ENCODE measurements at places on chromosomes 2 and 18.

DNA sequence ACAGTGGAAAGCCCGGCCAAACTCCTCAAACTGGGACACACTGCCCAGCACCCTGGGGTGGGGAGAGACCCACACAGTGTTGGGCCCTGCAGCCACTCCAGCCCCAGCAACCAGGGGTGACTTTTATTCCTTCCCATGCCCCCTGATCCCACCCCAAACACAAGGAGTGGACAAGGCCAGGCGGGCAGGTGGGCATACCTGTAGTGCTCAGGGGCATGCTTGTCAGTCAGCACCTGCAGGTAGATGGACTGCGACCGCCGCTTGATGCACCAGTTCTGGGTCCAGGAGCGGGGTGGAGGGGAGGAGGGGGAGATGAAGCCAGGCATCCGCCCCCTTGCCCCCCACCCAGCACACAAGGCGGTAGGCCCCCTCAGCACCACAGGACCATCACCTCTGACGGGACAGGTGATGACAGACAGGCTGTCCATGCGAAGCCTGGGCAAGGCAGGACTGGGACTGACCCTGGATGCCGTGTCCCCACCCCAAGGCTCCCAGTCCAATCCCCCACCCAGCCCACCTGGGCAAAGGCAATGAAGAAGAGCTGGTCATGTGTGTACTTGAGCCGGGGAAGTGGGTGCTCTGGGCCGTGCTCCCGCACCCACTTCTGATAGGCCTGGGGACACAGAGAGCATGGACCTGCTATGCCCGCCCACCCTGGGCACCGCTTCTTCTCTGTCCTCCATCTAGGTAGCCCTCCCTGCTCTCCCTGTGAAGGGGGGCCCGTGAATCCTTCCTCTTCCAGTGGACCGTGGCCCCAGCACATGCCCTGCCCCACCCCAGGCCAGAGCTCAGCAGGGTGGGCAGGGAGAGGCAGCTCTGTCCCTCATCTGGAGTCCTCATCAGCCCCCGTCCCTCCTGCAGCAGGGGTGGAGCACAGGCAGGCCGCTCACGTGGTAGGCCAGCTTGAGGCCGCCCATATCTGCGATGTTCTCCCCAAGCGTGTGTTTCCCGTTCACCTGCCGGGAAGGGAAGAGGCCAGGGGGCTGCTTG lies 7.1 kb downstream of the ECEL1 start:
- no peak for DNase-seq

DNA sequence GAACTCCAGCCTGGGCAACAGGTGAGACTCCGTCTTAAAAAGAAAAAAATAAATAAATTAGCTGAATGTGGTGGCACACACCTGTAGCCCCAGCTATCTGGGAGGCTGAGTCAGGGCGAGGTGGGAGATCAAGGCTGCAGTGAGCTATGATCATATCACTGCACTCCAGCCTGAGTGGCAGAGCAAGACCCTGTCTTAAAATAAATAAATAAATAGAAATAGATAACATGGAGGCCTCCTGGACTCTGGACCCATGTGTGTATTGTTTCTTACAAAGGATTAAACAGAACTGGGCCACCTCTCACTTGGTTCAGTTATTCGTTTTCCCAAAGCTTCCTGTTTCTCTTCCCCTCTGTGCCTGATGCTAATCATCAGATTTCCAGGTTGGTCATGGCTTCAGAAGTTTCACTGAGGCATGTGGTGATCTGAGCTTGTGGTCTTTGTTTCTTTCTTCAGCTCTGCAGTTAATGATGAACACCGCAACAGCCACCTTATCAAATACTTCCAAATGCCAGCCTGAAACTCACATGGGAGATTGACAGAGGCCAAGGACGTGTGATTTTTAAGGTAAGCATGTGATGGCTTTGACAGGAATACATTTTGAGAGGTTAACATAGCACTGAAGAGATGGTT lies 83.3 kb upstream of the MAP4K4 start:
- DNase-seq = no peak

- DNase-seq = no peak
Measured at GRCh38 chr2:74985978-74986609, 27.7 kb downstream of the POLE4 start.

DNA sequence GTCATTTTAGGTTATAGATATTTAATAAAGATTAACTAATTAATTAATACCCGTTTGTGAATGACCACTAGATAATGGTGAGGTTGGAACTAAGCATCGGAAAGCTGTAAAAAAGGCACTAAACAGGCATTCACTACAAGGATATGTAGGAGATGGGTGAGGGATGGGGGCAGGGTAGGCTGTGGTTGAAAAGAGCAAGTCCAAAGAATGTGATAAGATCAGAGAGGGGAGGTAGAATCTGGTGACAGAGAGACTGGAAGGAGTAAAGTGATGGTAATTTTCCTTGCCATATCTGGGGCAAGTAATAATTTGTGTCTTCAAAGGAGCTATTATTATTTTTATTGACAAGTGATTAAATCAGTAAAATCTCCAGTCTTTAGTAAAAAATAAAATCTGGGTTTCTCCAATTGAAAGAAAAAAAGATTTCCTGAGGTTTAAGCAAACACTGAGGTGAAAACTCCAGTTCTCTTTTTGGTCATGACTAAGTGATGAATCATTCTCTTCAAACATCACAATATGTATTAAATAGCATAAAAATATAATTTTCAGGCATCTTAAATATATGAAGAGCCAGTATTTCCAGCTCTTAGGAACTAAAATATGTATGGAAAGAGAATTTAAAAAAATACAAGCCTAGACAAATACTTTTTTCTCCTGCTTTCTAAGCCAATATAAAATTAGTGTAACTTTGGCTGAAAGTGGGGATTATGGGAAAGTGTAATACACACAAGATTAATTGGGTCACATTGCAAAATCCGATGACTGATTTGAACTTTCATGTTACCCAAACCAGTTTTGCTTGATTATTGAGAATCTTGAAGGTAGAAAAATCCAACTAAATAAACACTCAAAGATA lies 259.1 kb upstream of the RBMS1 start:
- no peak for DNase-seq

GRCh38 chr2:14454202-14454601 lies 178.3 kb upstream of the LRATD1 start:
- no peak for DNase-seq

- DNase-seq = no peak
Measured at GRCh38 chr2:37654932-37655841, 16.3 kb downstream of the CDC42EP3 start.

DNA sequence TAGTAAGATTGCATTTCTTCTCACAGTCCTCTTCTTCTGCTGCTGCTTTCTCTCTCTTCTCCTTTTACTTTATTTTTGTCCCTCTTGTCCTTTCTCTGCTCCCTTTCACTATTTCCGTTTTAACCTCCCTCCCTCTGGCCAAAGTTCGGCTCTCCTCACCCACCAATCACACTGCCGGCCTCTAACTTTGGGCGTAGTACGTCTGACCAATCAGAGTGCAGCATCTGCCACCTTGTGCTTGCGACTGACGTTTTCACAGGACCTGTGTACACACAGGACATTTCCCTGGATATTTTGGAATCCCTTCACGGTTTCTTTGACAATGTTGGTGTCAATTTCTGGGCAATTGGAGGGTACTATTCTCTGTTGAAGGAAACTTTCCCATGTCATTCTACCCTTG lies 22.6 kb upstream of the ICOS start:
- DNase-seq = no peak

DNA sequence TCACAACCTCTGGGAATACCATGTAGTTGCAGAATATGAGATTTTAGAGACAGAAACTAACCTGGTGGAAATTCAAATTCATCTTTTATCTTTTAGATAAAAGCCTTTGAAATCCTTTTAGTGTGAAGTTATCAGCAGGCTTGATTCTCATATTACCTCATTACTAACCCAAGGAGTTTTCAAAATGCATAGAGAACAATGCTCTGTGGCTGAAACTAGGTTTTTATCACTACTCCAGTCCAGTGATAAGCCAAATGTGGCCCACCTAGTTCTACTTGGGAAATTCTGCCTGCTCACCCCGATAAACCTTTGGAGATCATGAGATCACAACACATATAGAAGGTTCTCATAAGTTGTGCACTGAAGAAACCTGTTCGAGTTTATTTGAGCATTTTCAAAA lies 121.7 kb downstream of the MMADHC start:
- DNase-seq = no peak

DNA sequence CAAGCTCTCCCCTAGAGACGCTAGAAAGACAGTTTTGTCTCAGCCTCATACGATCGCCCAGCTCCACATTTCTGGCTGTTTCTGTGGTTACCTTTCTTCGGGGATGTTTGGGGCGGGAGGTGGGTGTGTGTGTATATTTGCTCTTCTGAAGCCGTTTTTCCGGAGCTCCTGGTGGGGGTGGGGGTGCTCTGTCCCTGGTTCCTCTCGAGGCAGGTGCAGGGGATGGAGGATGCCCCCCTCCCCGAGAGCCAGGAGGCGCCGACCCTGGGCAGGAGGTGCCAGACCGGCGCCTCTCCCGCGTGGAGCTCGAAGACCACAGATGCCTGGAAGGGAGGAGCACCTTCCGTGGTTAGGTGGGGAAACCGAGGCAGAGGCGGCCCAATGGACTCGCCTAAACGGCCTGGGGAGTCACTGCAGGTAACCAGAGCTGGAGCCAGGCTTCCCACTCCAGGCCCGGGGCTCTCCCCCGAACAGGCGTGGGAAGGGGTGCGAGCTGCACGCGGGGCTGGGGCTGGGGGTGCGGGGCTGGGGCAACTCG lies 694 bp upstream of the HPCAL1 start:
- DNase-seq = no peak

DNA sequence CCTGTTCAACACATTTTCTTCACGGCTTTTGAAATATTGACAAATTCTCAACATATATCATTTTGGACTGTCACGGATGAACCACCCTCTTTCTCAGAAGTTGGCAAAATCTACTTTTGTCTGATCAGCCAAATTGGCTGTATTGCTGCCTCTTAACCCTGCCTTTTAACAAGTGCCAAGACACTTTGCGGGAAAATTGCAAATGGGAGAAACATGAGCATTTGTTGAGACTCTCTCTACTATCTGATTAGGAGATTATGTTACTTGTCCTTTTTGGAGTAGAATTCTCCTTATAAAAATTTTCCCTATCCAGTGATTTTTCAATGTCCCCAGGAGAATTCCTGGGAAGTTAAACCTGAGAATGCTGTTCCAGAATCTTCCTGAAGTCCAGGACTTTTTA lies 256.2 kb upstream of the ZSWIM2 start:
- no peak for DNase-seq

DNA sequence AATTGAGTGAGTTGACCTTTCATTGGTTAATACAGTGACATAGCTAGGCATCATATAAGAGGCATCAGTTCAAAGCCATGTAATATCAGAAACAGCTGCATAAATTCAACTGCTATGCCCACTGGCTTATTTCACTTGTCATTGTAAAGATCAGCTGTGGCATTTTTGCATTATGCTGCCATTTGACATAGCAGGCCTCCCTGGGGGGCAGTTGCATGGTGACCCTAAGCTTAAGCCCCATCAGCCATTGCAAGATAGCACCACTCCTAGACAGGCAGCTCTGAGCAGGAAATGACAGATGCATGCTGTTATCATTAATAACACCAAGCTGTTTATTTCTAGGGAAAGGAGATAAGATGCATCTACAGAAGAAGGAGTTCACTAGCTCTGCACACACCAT lies 233.4 kb upstream of the CNTNAP5 start:
- no peak for DNase-seq

DNA sequence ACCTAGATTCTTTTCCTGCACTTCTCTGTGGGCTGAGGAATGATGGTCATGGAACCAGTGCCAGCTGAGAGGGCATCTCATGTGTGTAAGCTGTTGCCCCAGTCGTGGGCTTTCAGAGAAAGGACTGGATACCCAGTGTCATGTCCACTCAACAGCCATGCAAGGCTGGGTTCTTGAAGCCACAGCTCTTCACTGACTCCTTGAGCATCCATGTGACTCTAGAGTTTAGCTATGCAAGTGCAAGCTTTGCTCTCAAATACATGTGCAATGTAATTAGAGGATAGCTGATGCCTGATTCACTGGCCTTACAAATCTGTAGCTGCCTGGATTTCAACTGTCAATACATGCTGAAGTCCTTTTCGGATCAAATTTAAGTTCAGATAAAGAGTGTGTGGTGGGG lies 46.8 kb upstream of the EML6 start:
- no peak for DNase-seq

- DNase-seq = peak; percentile 55
Measured at GRCh38 chr2:127415593-127416505, 2.4 kb upstream of the PROC start.

GRCh38 chr18:2956056-2956455 lies 56.9 kb downstream of the LPIN2 start:
- DNase-seq = no peak

DNA sequence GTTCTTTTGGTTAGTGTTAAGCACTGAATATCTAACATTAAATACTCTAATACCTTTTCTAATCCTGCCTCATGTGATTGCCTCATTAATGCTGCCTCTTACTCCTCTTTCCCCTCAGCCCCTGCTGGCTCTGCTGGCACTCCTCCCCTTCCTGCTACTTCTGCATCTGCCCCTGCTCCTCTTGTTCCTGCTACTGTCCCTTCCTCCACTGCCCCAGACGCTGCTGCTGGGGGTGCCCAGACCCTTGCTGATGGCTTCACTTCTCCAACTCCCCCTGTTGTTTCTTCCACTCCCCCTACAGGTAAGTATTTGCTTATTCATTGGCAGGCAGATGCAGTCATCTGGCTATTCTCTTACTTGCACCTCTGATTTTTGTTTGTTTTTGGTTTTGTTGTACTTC lies 68.5 kb downstream of the ABI2 start:
- no peak for DNase-seq

GRCh38 chr18:74402806-74403433 lies 54.2 kb downstream of the DIPK1C start:
- no peak for DNase-seq

DNA sequence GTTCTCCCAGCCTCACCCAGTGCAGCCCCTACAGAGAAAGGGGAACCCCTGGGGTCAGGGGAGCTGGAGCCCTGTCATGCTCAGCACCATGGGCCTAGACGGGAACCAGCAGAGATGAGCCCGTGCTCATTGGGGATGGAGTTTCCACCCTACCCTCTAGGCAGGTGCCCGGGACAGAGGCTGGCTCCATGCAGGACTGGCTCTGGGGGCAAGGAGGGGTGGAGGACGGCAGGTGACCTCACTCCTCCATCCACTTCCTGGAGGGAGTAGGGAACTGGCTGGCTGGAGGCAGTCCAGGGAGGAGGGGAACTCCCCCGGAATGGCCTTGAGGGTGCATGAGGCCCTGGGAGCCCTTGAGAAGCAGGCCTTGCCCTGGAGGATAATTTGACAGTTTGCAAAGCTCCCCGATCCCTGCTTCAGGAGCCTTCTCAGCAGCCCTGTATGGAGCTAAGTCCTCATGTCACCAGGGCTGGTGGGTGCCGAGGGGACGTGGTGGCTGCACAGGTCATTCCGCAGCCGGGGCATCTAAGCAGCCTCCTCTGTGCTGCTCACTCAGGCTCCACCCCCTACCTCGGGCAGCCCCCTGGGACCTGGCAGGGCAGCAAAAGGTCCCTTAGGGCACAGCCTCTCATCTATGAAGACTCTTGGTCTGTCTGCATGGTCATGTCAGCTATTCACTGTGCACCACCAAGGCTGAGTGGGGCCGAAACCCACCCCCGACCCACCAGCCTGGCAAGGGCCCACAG lies 2.1 kb downstream of the NEURL3 start:
- DNase-seq = no peak

GRCh38 chr18:635171-635570 lies 22.3 kb upstream of the TYMS start:
- no peak for DNase-seq

Data from caudate nucleus (tissue), 63 donors.